Mammary epithelial cell (primary cell): ENCODE measurements at places on chromosomes 3 and 15.

- no peak for DNase-seq
These were observed 45.9 kb upstream of the LMCD1 start for GRCh38 chr3:8455526-8456411.

DNA sequence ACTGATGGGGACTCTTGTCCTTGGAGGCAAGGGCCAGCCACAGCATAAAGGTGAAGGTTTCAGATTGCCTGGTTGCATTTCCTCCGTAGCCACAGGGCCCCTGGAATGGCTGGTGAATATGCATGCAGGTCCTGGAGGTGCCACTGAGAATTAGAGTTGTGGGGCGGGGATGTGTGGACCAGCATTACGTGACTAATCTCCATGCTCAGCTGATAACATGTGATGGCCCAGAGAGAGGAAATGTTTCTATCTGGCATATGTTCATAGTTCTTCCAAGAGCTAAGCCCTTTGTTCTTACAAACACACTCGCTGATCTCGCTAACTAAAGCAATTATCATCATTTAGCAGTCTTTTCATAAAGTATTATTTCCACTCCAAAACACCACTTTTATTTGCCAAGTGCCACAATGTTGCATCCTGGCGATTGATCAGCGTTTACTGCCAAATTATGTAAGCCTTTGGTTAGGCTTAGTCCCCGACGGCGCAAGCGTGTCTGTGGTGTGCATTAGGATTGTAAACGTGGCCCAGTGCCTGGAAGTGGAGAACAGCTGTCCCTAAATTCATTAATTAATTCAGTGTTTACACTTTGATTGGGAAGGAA, 55.9 kb downstream of the CGNL1 start:
- DNase-seq = no peak

GRCh38 chr3:124627501-124627908, 102.7 kb upstream of the UMPS start:
- DNase-seq = no peak

DNA sequence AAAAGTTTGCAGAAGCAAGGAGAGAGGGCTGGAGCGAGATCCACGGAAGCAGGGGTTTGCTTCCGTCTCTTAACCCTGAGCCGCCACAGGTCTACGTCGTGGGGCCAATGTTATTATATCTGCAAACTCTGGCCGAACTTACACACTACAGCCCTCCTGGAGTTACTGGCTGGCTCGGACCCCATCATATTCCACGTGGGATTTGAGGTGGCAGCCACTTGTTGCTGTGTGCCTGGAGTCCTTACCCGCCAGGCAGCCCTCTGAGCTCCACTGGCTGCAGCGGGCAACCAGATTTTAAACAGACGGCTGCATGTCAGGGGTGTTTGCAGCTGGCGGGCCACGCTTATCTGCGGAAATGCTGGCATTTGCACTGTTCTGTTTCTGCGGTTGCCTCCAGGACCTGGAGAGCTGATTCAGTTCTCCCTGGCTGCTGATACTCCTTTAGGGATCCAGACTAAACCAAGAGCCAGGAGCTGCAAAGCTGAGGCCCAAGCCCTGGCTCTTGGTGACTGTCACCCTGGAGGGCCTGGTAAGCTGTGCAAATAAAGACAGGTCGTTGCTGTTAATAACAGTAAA, 34.7 kb downstream of the TM2D3 start:
- no peak for DNase-seq
